ENCODE measurements at places on chromosomes 7 and 10. TPM values are rescaled to one million over a fixed set of nuclear protein-coding genes. Genes with fewer than 3 reads are reported as not detected.

GRCh38 chr10:82692458-82692857 is 817.5 kb downstream of the NRG3 start:
- DNase-seq, result no peak

GRCh38 chr10:3102720-3103427 is 35.5 kb downstream of the PFKP start:
- DNase-seq, result no peak

Gene ASB10
- total RNA-seq, result not detected

GRCh38 chr10:89351412-89351779 is 23.6 kb downstream of the IFIT3 start:
- DNase-seq, result no peak

DNA sequence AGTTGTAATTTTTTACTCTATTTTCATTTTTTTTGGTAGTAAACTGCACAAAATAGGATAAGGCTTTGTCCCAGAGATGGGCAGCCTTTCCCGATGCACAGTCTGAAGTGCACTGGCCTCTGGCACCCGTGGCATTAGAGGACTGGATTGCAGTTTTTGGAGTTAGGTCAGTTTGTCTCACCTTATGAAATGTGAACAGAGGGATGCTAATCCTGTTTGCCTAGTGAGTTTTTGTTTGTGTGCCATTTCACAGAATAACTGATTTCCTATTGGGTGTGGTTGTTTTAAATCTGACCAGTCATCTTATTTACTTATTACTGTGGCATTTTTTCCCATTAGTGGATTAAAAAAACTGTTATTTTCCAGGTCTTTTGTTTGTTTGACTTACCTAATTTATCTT is 109.5 kb upstream of the GATA3 start:
- DNase-seq, result no peak

Gene GPR22
- 102 TPM for total RNA-seq

DNA sequence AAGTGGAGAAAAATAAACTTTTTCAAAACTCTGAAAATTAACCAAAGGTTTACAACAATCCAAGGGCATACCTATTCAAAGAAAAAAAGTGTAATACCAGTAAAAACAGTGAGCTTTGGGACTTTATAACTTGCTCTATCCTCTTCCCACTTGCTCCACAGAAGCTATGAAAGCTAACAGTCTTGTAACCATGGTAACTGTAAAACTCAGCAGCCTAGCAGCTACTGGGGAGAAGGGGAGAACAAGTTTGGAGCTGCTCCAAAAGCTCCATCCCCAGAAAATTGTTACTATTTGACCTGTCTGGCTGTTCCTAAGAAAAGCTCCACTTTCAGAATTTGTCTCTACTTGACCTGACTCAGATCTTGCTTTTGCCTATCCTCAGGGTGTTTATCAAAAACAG is 191.5 kb downstream of the OTUD1 start:
- DNase-seq, result no peak

DNA sequence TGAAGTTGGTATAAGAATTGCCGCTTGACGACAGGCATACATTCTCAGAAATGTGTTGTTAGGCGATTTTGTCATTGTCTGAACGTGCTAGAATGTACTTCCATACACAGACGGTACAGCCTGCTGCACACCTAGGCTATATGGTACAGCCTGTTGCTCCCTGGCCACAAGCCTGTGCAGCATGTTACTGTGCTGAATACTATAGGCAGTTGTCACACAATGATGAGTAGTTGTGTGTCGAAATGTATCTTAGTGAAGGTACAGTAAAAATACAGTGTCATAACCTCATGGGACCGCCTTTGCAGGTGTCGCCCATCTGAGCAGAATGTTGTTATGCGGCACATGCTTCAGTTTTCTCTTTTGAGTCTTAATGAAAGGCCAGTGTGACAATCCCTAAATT is 66.5 kb downstream of the SHH start:
- no peak for DNase-seq

Gene AKR1C8
- total RNA-seq, result not detected

Gene SFTPA1
- not detected for total RNA-seq

DNA sequence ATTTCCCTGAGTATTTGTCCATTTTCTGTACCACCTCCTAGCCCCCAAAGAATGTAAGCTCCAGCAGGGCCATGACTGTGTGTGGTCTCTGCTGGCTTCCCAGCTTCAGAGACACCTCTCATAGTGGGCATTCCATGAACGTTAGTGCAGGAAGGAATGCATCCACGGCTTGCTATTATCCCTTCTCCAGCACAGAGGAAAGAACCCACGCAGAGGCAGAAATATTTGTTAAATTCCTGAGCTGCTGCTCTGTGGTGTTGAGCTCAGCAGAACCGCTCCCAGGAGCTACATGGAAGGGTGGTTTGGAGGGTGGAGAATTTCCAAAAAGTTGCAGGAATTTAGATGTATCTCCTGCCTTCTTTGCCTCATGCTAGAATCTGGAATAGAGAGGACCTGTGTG is 275.2 kb downstream of the POU6F2 start:
- no peak for DNase-seq

GRCh38 chr7:128845475-128845874 is 15.3 kb downstream of the FLNC start:
- DNase-seq, result no peak

Gene ATAD1
- 85.6 TPM for total RNA-seq

- DNase-seq, result no peak
Observed at GRCh38 chr10:10078446-10078845, 939.2 kb upstream of the CELF2 start.

GRCh38 chr7:39946693-39947092 is 3.4 kb upstream of the CDK13 start:
- DNase-seq, result no peak

Gene HSPA14
- 14.7 TPM for total RNA-seq

DNA sequence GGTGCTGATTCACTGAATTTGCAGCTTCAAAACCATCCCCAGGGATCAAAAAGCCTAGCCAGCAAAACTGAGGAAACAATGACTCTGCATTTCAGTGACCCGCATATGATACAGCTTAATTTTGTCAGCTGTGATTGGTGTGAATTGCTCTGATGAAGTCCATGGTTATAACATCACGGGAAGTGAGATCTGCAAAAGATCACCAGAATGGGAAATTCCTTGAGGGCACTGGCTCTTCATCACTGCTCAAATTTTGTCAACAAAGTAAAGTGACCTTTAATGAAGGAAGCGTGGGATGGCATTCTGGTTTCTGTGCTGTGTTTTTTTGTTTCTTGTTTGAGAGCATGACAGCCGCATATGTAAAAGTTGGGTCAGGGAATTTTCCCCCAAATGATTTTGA is 745.9 kb downstream of the GATA3 start:
- DNase-seq, result no peak

DNA sequence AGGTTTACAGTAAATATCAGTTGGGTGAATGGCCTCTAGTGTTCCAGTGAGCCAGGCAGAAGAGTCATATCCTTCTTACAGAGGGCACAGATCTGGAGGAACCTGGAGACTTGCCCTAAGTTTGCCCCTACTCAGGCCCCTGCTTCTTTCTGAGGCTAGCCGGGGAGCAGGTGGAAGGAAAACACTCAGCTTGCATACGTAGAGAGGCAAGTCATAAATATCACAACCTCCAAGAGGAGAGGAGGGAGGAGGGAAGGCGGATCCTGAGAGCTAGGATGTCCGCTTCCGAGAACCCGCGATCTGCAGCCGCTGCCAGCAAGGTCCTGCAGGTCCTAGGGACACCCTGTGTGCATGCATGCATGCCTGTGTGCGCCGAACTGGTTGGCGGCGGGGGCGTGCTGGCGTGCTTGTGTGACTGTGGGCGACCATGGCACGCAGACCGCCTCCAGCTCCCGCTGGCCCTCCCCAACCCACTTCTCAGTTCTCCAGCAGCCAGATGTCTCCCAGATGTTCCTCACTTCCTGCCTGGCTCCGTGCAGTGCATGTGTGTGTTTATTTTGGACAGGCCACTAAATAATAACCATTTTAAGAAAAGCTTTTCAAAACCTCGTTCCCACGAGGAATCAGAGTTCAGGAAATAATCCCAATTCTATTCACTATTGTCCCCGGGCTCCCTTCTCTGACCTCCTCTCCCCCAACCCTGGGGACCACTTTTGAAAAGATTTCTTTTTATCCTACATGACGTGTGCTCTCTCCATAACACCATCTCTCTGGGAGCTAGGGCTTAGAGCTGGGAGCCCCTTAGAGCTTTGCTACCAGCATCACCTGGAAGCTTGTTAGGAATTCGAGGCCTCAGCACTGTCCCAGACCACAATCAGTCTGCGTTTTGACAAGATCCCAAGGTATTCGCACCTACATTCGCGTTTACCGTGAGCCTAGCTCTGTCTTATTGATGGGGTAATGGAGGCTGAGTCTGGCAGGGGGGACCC is 32.4 kb downstream of the UNC5B start:
- no peak for DNase-seq

Gene PLEKHS1
- total RNA-seq, result not detected

Gene OR2A7
- total RNA-seq, result not detected

GRCh38 chr7:134905375-134905774 is 80.9 kb upstream of the AGBL3 start:
- DNase-seq, result no peak

- no peak for DNase-seq
Observed at GRCh38 chr7:84188786-84189405, 5.7 kb downstream of the SEMA3A start.

- DNase-seq, result no peak
Observed at GRCh38 chr7:74063646-74064045, 20.0 kb upstream of the LIMK1 start.

DNA sequence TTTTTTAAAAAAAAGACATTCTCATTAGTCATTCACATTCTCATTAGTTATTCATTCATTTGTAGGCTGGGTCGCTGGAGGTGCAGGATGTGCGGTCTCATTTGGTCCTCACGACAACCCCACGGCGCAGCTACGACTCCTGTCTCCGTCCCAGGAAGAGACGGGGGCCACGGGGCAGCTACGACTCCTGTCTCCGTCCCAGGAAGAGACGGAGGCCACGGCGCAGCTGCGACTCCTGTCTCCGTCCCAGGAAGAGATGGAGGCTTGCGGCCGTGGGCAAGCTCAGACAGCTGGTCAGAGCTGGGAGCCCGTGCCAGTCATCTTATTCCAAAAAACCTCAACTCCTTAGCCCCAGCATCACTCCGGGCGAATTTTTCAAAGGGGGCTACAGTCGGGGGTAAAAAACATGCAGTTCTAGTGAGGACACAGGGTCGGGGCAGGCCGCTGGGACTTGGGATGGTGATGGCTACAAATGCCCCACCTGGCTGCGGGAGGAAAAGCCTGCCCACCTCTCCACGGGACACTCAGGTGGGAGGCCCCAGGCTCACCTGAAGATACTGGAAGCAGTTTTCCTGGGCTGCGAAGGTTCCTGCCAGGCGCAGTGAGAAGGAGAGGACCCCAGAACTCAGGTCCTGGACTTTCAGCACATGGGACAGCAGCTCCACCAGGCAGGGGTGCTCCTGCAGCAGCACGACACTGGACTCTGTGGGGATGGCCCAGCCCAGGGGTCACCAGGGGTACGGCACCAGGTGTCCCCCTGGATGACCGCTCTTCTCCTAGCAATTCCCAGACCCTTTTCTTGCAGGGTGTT is 8.3 kb downstream of the BRAT1 start:
- no peak for DNase-seq

Gene PITX3
- not detected for total RNA-seq

Gene IL6
- total RNA-seq, result not detected

DNA sequence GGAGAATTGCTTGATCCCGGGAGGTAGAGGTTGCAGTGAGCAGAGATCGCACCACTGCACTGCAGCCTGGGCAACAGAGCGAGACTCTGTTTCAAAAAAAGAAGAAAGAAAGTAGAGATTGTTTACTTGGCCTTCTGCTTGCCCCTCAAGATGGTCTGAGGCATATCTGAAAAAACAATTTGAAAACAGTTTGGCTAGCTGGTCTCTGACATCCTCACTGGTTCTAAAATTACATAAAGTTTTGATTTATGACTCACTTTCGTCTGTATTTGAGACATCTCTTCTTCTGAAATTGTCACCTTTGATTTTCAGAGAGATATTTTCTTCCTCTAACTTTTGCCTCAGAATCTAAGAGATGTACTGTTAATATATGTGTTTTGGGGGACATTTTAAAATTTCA is 49.6 kb upstream of the HELLS start:
- DNase-seq, result no peak

DNA sequence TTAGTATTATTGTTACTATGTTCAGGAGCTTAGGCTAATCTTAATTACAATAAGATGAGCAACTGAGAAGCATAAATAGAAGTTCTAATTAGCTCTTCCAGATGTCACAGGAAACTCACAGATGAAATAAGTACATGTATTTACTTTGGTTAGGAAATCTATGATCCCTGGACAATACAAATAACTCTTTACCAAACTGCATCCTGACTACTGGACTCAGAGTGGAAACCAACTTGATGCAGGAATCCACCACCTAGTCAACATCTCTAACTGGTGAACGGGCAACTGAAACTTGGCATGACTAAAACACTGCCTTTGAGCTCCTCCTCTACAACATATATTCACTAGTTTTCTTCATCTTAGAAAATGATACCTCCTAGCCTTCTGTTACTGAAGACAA is 193.2 kb downstream of the AGMO start:
- DNase-seq, result no peak

GRCh38 chr10:129187331-129187730 is 279.7 kb upstream of the MGMT start:
- DNase-seq, result no peak

- DNase-seq, result no peak
Observed at GRCh38 chr10:37992083-37992482, 15.6 kb upstream of the ZNF25 start.

DNA sequence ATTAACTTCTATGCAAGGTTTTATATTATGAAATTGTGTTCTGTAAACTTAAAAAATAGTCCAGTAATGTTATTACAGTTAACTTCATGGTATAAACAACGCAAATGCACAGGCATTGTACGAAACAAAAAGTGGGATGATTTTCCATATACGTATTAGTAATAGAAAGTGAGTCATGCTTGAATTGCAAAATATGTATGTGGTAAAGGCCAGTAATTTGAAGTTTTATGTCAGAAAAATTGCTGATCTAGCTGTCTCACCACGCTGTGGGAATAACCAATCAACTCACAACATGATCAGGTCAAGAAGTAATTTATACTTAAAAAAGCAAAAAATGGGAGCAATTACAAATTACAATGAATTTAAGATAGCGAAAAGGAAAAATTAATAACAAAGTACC is 37.0 kb upstream of the GLI3 start:
- DNase-seq, result no peak

DNA sequence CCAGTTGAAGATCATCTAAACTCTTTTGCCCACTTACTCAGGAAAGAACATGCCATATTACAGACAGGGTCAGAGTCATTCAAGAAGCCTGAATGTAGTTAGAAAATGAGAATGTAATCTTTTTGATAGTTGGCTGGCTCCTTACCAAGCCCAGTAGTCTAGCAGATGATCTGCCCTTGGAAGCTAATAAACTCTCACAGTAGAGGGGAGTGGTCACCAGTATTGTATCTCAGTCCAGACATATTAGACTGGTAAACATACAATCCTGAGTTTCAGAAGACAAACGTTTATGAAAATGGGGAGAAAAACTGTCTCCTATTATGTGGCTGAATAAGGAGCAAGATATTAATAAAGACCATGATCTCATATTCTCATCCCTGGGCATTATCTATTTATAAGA is 65.3 kb downstream of the SEPTIN7 start:
- no peak for DNase-seq

DNA sequence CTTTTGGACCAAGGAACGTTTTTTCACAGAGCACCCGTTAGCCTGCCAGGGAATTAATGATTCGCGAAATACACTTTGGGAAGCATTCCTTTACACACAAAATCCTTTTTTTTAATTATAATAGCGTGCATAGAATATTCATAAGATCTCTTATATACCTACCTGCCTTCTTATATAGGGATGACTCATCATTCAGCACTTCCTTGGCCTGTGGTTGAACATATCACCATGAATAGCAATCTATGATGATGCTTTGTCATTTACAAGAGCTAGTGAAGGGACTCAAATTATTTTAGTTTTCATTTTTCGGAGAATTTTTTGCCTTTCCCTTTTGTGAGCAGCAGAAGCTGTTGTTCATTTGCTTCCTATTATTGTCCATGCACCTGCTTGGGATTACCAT is 97.0 kb downstream of the CDH23 start:
- no peak for DNase-seq

Measured in frontal cortex (tissue), 4 donors.